Daoy (cell line): ENCODE measurements at places on chromosomes 7 and 10. TPM values are rescaled to one million over a fixed set of nuclear protein-coding genes. Genes with fewer than 3 reads are reported as not detected.

GRCh38 chr7:103990991-103991390, 1.5 kb upstream of the RELN start:
- DNase-seq, result no peak

GRCh38 chr10:74189999-74190421, 39.0 kb downstream of the ADK start:
- DNase-seq, result peak; percentile 69

The TMEM213 gene
- not detected in 2 replicates for total RNA-seq

- peak; percentile 25 for DNase-seq
Observed at GRCh38 chr7:135853499-135853898, 104.9 kb upstream of the FAM180A start.

- DNase-seq, result peak; percentile 48
Observed at GRCh38 chr7:1087952-1088920, at the start of gene GPER1. Gene GPER1 (plus strand): TSS chr7:1088113. CDS start chr7:1091729, 3,616 bp downstream.

DNA sequence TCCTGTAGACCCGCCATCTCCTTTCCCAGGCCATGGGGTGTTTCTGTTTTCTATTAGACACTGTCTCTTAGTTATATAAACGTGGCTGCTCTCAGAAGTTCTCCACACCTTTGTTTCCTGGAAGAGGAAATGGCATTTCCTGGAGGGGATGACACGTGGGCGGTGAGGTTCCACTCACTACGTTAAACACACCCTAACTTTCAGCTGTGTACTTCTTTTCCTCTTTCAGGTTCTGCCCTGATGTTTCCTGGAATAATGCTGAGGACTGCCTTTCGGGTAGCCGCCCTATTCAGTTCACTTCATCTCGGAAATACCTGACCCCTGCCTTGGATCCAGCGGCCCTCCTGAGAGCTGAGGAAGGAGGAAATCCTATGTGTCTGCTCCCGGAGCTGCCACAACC, 3.4 kb upstream of the PRKCQ start:
- DNase-seq, result no peak

The MGMT gene
- 14.9 and 15.6 TPM in 2 replicates for total RNA-seq

The CCL24 gene
- total RNA-seq, result not detected in 2 replicates

The IL2RA gene
- not detected in 2 replicates for total RNA-seq

DNA sequence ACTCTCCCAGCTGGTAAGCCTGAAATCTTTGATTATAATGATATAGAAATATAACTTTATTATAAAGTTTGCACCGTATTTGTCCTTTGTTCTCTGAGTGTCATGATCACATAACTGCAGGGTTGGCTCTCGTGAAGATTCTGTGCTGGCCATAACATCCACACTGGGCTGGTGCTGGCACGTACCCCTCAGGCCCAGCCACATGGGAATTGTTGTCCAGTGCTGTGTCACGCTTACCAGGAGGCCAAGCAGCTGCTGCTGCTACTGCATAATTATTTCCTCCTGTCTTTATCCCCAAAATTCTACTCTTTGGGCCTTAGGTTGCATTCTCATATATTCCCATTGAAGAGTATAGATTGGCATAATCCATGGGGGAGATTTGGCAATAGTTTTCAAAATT, 20.8 kb upstream of the UCN3 start:
- no peak for DNase-seq

GRCh38 chr7:47622946-47623640, 41.2 kb upstream of the TNS3 start:
- DNase-seq, result peak; percentile 42

DNA sequence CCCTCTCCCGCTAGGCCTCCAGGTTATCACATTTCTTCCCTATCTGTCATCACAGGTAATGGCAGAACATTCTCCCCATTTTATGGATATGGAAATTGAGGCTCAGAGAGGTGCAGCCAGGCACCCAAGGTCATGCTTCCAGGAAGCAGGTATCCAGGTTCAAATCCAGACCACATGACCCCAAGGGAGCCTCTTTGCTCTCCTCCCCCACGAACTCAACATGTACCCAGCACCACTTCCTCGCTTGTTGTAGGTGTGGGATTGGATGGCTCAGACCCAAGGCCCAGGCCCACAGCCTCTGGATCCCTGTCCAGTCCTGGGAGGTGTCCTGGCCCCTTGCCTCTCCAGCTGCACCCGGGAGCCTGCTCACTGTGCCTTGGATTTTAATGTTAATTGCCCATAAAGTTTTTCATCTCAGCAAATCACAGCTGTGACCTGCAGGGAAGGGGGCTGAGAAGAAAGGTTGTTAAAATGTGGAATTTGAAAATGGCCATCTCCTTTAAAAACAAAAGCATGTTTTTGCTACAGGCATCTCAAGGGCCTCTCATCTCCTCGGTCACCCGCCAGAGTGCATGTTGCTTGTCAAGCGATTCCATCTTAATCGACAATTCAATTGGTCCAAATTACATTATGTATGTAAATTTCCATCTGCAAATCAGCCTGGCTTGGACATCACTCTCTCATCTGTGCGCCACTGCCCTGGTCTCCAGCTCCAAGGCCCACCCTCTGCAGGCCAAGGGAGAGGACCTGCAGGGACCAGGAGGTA, 205.4 kb upstream of the ZMIZ1 start:
- DNase-seq, result no peak

The MKX gene
- total RNA-seq, result 0.39 and 1.6 TPM in 2 replicates

- DNase-seq, result no peak
Observed at GRCh38 chr10:5691786-5692185, 7.1 kb downstream of the TASOR2 start.

DNA sequence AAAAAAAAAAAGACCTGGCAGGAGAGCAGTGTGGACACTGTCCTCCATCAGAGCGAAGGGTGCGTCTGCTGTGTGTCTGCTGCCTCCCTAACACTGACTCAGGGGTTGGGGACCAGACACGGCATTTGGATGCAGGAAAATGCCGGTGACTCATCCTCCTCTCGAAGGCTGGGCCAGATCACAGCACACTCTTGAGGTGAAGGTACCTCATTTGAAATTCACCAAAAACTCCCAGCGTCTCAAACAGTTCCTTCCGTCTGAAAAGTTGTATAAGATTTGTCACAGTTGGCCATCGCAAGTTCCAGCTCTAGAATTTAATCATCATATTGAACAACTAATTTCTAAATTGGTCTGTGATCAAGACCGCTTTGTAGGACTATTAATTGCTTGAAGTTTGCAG, 118.1 kb upstream of the LYZL2 start:
- DNase-seq, result peak; percentile 66

- DNase-seq, result no peak
Observed at GRCh38 chr10:64261092-64261491, 739.9 kb downstream of the REEP3 start.

DNA sequence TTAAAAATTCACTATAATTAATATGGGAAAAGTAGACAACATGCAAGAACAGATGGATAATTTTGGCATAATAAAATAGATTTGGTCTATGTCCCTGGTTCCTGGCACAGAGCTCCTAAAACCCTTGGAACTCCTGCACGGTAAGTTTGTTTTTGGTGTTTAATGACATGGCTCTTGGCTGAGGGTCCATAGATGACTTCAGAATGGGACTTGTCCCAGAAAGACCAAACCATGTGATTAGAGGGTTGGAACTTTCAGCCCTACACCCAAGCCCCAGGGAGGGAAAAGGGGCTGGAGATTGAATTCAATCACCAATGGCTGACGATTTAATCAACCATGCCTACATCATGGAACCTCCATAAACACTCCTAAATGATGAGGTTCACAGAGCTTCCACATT, 12.6 kb upstream of the GSDME start:
- no peak for DNase-seq

The LLCFC1 gene
- total RNA-seq, result not detected in 2 replicates

The STEAP1B gene
- total RNA-seq, result 20.2 and 31.4 TPM in 2 replicates

GRCh38 chr7:85699482-85699881, 512.6 kb upstream of the SEMA3D start:
- no peak for DNase-seq

DNA sequence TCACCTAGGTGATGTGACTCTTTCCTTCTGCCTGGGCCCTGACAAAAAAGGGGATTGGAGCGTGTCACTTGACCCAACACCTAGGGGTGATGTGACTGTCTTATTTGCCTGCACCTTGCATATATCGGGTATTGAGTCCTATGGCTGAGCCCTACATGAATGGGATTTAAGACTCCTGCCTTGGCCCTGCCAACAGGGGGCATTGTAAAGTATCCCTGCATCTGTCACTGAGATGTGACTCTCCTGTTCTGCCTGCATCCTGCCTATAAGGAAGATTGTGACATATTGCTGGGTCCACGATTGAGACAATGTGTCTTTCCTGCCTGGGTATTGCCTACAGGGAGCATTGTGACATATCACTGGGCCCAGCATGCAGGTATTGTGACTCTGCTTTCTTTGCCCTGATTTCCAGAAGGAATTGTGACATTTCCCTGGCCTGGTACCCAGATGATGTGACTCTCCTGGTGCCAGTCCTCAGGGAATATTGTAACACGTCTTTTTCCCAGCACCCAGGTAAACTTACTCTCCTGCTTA, 14.2 kb upstream of the ZNF107 start:
- DNase-seq, result no peak

- DNase-seq, result no peak
Observed at GRCh38 chr7:94492601-94493000, 17.0 kb upstream of the CASD1 start.

DNA sequence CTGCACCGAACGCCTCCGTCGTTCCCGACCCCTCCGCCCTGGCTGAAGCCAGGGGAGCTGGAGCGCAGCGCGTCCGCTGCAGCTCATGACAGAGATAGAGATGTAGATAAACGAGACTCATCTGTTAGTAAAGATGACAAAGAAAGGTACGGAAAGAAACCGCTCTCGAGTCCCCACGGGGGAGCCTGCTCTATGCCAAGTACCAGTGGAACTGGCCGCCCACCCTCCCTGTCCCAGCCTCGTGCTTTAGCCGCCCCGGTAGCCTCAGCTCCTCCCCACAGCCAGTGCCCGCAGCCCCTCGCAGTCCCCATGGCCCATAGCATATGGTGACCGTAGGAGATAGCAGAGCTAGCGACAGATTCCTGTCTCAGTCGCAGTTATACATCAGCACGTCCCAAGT, 344.7 kb upstream of the GALNT17 start:
- DNase-seq, result no peak

DNA sequence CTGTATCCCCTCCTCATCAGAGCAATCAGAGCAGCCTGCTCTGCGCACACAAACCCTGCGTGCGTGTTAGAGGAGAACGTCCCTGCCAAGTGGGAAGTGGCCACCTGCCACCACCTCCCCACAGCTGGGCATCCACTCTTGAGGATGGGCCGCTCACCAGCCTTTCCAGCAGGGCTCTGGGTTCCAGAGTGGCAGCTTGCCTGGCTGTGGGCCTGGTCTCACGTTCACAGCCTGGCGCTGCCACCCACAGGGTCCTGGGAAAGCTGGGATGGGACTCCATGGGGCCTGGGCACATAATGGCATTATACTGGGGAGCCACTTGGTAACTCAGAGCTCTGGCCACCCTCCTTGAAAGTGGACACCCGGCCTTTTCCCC, 151.1 kb upstream of the PPP2R2D start:
- DNase-seq, result no peak

GRCh38 chr10:24467605-24468004, 256.1 kb downstream of the ARHGAP21 start:
- DNase-seq, result no peak

GRCh38 chr10:10658172-10658785, 359.4 kb upstream of the CELF2 start:
- no peak for DNase-seq

DNA sequence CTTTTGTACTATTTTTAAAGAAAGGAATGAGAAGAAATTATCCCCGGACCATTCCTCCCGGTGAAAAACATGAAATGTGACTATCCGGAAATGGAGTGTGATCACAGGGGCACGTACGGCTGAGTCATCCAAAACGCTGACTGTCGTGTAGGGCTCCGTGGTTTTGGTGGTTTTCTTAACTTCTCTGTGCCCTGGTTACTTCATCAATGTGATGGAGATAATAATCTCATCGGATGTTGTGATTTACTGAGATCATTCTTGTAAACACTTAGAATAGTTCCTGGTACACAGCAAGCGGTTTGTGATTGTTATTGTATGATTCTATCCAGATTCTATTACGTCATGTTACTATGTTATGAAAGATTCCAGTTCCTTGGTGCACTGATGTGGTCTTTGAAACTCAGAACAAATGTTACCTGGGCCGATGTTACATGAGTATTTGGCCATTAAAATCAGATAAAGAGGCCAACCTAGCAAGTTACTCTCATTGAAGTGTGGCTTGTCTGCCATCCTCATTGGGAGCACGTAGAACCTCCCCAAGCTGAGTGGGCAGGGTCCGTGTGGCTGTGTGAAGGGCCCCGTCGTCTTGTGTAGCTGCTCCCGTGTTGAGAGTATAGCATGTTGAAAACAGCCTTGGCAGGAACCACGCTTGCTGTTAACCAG, 99.5 kb downstream of the CAMK1D start:
- peak; percentile 90 for DNase-seq

GRCh38 chr7:100003711-100004661, 11.4 kb upstream of the ZKSCAN1 start:
- DNase-seq, result no peak

GRCh38 chr7:7207876-7208275, 25.5 kb downstream of the C1GALT1 start:
- no peak for DNase-seq

- no peak for DNase-seq
Observed at GRCh38 chr10:30819341-30820181, 190.0 kb upstream of the LYZL2 start.

DNA sequence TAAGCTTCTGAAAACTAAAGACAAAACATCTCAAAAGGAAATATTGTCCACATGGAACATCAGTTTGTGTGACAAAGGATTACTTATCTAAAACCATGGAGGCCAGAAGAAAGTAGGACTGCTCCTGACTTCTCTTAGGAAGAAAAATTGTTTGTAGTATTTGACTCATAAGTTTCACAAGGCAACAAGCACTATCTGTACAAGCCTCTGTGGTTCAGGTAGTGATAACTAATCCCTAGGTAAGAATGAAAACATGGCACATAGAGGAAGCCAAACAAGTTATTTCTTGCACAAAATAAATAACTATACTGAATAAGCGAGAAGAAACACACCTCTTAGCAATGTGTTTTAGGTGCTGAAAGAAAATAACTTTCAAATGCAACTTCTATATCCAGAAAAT, 30.3 kb downstream of the TFPI2 start:
- no peak for DNase-seq

DNA sequence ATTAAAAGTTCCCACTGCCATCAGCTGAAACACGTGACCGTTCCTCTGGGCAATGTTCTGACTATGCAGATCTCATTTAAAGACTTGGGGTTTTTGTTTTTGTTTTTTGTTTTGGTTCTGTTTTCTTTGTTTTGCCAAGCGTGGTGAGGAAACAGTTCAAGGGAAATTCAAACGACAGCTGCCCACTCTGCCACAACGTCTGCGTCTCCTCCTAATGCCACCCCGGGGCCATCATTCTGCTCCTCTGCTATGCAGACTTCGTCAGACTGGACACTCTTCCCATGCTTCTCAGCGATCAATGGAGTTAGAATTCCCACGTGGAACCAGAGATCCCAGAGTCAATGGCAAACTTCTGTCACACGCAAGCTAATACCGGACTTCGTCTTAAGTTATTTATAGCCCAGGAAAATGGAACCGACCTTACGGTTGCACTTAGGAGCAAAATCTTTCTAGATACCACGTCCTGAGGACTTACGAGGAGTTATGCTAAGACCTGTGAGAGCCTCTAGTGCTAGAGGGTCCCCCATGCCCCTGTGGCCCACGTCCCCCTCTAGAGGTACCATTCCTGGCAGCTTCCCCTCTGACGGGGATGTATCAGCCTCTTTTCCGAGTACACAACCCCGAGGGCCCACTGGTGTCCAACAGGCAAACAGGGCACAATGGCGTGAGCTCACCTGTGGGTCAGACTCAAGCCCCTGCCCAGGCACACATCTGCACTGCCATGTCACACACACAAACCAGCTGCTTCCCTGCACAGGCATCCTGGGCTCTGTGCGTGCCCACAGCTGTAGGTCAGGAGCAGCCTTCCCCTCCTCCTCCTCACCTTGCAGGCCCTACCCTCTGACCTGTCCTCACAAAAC, 24.4 kb downstream of the EBF3 start:
- DNase-seq, result no peak

The CYP26C1 gene
- 0.11 TPM in 1 of 2 replicates, not detected in the other for total RNA-seq
